Fibroblast of mammary gland (primary cell): ENCODE measurements at places on chromosomes 1 and 21.

GRCh38 chr1:14996133-14997050 is 157.2 kb upstream of the TMEM51 start:
- peak; percentile 86 for DNase-seq

DNA sequence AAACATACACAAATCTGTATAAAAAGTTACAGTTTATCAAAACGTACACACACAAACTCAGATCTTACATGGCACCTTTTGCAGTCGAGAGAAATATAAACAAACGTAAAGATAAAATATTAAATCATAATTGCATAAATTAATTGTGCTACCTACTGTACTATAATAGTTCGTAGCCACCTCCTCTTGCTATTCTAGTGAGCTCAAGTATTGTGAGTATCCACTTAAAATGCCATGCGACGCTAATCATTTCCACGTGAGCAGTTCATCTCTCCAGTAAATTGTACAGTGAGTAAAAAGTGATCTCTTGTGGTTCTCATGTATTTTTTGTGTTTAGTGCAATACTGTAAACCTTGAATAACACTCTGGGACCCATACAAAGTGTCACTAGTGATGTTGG is 6.3 kb downstream of the MIA3 start:
- no peak for DNase-seq

- DNase-seq, result no peak
These were observed 797.3 kb downstream of the PLA2G4A start for GRCh38 chr1:187626056-187626455.

GRCh38 chr1:197471248-197471985 is 203.4 kb downstream of the CRB1 start:
- no peak for DNase-seq

- peak; percentile 100 for DNase-seq
These were observed 28.4 kb downstream of the TRIM45 start for GRCh38 chr1:117093091-117093534.

DNA sequence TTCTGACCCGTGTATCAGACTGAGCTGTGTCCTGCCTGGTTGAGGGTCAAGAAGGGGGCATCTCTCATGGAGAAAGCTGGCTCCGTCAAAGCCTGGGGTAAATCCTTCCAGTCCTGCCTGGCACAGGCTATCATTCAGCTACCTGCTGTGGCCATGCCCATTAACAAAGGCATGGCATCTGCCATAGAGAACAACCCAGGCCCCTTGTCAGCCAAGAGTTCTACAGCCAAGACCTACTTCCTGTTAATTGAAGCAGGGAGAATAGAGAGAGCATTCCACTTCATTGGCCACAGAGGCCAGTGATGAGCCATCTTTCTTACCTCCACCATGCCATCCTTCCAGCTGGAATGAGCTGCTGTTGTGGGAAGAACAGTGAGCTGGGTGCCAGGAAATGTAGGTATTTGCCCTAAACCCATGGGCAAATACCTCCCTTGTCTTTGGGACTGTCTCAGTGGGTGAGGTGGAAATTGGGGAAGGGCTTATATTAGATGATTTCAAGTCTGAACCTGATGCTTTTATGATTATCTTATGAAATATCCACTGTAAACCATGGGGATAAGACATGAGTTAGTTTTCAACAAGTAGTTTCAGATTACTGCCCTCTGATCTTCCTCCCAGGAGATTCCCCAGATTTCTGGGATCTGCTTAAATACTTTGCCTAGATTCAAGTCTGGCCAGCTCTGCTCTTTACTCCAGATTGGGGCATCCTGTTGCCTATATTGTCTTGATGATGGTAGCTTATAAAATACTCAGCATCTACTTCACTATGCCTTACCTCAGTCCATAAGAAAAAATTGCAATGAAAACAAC is 11.2 kb upstream of the KCNQ4 start:
- DNase-seq, result no peak

DNA sequence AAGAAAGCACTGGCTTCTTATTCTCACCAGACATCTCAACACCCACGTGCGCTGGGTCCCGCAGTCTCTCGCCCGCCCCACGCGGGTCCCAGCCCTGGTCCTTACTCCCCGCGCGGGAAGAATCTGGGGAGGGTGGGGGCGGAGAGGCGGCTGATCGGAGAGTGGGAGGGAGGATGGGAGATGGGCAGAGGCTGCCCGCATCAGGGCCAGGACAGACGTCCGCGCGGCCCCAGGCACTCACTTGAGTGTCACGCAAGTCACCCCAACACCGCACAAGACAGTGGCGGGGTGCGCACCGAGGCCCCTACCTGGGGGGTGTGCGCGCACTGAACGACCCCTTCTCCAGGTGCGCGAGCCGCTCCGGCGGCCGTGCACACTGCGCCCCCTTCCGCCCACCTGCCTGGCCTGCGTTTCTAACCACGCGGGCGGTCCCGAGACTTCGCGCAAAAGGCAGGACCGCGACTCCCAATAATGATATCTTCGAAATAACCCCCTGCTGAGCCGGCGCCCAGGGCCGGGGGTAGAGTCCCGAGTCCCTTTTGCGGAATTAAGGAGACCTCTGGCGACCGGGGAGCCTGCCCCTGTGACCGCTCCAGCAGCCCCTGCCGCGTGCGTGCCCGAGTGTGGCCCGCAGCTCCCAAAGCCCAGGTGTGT is 6.0 kb upstream of the SIM2 start:
- no peak for DNase-seq

DNA sequence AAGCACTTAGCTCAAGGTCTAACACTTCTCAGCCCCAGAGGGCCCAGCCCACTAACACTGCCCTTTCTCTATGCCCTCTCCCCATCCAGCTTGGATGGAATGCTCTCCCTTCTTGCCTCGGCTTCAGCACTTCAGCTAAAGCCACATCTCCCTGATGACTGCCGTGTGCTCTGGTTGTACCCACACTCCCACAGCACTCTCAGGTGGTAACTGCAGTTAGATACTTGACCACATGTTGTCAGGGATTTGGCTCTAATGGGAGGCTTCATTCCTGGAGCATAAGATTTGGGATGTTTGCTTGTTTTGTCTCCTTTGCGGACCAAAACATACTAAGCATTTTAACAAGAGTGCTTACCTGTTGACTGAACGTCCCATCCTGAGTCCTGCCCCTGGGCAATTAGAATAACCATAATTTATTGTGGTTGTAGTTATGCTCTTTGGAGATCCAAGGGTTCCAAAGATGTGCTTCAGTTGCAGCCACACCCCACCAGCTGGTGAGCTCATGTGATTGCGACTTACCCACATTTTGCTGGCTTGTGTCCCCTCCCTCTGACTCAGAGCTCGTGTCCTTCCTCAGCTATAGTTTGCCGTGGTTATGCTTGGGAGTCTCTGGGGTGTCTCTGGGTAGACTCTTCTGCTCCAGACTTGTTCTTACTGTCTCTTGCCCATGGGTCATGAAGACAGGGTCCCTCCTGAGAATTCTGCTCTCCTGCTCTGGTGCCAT is 7.7 kb upstream of the SLC26A9 start:
- peak; percentile 82 for DNase-seq

DNA sequence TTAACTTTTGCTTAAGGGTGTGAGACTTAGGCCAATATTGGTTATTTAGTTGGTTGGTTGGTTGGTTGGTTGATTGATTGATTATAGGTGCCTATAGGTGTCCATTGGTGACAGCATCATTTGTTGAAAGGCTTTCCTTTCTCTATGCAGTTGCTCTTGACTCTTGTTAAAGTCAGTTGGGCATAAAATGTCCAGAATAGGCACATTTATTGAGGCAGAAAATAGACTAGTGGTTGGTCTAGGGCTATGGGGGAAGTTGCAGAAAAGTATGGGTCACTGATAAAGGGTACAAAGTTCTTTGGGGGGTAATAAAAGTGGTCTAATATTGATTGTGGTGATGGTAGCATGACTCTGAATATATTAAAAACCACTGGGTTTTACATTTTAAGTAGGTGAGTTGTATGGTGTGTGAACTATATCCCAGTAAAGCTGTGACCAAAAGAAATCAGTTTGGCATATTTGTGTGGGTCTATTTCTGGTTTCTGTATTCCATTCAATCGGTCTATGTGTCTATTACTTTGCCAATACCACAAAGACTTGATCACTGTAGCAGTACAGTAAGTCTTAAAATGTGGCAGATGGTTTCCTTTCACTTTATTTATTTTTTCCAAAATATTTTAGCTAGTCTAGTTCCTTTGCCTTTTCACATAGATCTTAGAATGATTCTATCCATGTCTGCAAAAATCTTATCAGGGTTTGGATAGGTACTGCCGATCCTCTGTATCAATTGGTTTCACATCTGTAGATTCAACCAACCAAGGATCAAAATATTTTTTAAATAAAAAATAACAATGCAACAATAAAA is 63.0 kb downstream of the ATP1A1 start:
- no peak for DNase-seq

GRCh38 chr1:209743145-209743482 is 12.7 kb upstream of the TRAF3IP3 start:
- DNase-seq, result peak; percentile 96

GRCh38 chr1:167881069-167881468 is 32.9 kb downstream of the ADCY10 start:
- no peak for DNase-seq

DNA sequence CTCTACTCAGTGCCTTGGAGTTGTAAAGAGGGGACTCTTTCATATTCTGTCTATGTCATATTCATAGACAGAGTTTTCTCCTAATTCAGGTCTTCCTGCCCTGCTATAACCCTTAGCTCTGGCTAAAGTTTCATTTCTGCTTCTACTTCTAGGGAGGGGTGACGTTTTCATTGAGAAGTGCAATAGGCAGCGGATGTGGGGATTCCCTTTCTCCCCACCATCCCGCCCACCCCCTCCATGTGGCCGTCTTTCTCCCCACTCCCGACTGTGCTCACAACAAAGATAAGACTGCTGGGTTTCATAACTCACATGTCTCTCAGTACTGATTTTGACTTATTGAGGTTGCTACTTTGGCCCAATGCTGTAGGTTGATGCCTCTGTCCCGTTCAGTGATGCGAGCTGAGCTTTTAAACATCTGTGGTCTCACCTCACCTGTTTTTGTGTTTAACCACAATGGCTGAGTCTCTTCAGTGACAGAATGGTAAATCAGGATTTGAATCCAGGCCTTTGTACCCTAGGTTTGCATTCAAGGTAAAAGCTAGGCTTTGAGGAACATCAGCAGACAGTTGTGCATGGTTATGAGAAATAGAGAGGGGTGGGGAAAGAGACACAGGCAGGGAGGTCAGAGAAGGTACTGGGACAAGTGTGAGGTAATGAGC is 7.8 kb upstream of the KIF14 start:
- DNase-seq, result no peak

- DNase-seq, result no peak
These were observed 6.1 kb downstream of the EFNA4 start for GRCh38 chr1:155069551-155070157.

- no peak for DNase-seq
These were observed 38.8 kb downstream of the DNASE2B start for GRCh38 chr1:84436876-84437655.

GRCh38 chr1:25356848-25357247 is 18.7 kb downstream of the TMEM50A start:
- DNase-seq, result peak; percentile 61

DNA sequence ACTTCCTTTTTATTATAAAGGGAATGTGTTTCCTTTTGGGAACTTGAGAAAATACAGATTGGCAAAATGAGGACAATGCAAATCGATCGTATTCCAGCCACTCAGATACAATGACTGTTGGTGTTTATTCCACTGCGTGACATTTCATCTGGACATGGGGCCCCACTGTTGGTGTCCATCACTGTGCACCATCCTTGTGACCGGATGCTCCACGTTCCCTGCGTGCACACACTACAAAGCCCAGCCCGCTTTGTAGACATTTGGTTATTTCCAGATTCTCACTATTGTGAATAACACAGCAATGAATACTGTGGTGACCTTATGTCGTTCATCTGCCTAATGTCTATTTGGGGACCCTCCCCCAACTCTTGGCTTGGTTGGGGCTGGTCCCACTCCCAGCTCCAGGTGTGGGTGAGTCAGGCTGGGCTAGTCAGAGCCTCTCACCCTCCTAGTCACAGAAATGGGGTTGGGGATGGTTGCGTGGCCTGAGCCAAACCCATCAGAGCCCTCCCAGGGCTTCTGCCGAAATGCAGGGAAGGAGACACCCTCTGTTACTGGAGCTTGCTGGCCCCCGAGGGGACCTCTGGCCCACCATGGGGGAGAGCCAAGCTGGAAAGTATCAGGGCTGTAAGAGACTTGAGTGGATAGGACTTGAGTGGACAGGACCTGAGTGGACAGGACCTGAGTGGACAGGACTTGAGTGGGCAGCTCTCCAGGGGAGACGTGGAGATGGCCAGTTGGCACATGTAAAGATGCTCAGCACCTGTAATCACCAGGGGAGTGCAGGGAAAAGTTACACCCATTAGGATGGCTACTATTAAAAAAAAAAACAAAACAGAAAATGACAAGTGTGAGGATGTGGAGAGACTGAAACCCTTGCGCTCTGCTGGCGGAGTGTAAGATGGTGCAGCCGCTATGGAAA is 57.1 kb upstream of the ADARB1 start:
- no peak for DNase-seq

GRCh38 chr1:154716614-154717527 is 108.9 kb upstream of the ADAR start:
- no peak for DNase-seq

DNA sequence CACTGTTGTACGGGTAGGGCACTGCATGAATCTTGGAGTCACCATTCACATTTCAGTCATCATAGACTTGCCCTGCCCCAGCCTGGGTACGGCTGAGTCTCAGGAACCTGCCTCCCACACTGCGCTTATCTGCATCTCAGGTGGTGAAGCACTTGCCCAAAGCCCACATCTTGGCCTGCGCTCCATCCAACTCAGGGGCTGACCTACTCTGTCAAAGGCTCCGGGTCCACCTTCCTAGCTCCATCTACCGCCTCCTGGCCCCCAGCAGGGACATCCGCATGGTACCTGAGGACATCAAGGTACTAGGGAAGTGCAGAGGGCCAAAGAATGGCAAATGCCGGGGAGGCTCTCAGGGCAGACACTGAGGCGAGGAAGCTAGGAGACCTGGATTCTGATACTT is 11.7 kb downstream of the RHOC start:
- DNase-seq, result no peak

DNA sequence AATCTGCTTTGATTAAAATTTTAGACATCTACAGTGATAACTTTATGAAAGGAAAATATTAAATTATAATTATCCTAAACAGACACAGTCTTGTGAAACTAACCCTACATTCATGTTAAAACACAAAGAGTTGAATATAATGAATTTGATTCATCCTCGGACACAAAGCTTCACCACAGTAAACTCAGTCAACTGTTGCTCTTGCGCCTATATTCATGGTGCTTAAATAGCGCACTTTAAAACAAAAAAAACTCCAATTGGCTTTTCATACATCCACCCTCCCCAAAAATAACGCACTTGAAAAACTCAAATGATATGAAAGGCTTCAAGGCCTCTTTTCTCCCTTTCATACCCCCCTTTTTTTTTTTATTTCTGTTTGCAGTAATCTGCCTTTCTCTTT is 260.3 kb downstream of the FAF1 start:
- DNase-seq, result no peak

DNA sequence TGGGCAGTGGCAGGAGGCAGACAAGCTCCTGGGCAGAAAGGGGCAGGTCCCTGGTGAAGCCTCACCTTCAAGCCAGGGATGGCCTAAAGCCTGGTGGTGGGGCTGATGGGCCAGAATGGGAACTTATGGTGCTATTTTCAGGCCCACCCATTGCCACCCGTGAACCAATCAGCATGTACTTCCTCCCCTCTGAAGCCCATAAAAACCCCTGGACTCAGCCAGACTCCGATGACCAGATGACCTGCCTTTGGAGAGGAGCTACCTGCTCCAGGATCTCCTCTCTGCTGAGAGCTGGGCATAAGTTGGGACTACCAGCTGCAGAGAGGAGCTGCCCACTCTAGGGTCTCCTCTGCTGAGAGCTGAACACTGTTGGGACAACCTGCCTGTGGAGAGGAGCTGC is 7.8 kb upstream of the BCL10 start:
- DNase-seq, result no peak
